Stimulated activated CD8-positive, alpha-beta memory T cell treated with anti-CD3 and anti-CD28 coated beads, Interleukin-15, amount 100 ng/mL, for 4 hours (primary cell): ENCODE measurements at places on chromosomes 4 and X.

DNA sequence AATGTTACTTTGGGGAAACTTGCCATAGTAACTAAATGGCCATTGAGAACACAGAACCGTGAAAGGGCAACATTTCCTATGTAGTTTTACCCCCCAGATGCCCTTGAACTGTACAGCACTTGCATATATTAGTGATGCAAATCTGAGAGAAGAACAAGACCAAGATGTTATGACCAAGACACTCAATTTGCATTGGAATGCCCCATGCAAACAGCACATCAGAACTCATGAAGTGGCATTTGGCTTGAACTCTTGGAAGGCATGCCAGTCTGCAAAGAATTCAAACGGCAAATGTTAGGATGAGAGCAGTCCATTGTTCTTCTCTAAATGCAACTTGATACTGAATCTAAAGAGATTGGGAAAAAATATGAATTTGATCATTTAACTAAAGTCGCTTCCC is 139.4 kb upstream of the CXorf66 start:
- DNase-seq, result no peak

GRCh38 chr4:52848254-52848653 is 13.9 kb upstream of the RASL11B start:
- no peak for DNase-seq

GRCh38 chr4:110196206-110196870 is 2.1 kb downstream of the ELOVL6 start:
- peak; percentile 9 for DNase-seq

GRCh38 chr4:100841911-100842310 is 324.1 kb upstream of the EMCN start:
- no peak for DNase-seq

GRCh38 chr4:5276475-5277075 is 225.3 kb downstream of the STK32B start:
- no peak for DNase-seq
